NCI-H1694 treated with DMSO at 0.1 percent for 48 hours (cell line): ENCODE measurements at places on chromosomes 11 and 22.

DNA sequence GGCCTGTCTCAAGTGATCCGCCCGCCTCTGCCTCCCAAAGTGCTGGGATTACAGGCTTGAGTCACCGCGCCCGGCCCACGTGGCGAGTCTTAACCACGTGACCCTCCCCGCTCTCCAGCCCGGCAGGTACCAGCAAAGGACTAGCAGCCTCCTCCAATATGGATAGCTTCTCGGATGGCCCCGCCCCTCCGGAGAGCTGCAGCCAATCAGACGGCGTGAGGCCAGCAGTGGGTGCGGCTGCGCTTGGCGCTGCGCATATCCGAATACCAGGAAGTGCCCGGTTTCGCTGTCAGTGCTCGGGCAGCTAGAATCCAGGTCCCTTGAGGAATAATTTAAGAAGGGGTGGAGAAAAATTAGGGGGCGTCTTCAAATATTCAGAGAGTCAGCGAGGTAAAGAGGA, 14.7 kb upstream of the PISD start:
- DNase-seq, result no peak

GRCh38 chr11:37406651-37407050, 808.6 kb upstream of the RAG2 start:
- DNase-seq, result no peak

GRCh38 chr11:69216647-69217051, 60.9 kb downstream of the SMIM38 start:
- DNase-seq, result no peak

DNA sequence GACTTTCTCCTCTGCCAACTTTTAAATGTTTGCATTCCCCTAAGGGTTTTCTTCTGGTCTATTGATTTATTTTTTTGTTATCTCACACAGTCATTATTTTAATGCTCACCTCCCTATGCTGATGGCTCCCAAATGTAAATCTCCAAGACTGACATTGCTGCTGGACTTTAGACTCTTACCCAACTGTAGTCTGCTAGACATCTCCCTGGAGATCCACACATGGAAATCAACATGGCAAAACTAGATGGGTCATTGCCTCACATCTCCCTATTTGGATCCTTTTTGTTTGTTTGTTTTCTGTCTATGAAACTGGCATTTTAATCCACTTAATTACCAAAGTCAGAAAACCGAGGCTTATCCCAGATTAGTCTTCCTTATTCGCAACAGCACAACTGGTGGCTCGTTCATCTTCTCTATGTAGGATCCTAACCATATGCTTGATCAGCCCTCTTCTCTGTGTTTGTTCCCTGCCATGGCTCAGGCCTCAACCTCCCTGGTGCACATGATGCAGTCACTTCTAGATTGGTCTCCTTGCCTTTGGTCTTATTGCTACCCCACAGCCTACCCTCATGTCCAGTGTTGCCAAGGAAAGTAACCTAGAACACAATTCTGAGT, 37.3 kb downstream of the SC5D start:
- no peak for DNase-seq

GRCh38 chr11:11982461-11982860, 26.0 kb downstream of the DKK3 start:
- DNase-seq, result no peak
